ENCODE measurements at places on chromosomes 5 and 9. TPM values are rescaled to one million over a fixed set of nuclear protein-coding genes. Genes with fewer than 3 reads are reported as not detected.

ZNF483 gene
- 2.3 TPM for total RNA-seq

RNF208 gene
- 6.0 TPM for total RNA-seq

PCDHB14 gene
- not detected for total RNA-seq

DMRT3 gene
- not detected for total RNA-seq

GDF9 gene
- total RNA-seq = 0.26 TPM

PLK2 gene
- total RNA-seq = 2.3 TPM

TRPM3 gene
- not detected for total RNA-seq

NR5A1 gene
- total RNA-seq = not detected

SH3RF2 gene
- not detected for total RNA-seq

All from activated naive CD8-positive, alpha-beta T cell treated with anti-CD3 and anti-CD28 coated beads for 36 hours (primary cell).